Left hindlimb (tissue), 1 donor: ENCODE measurements at places on chromosomes 3 and 15.
A peak's percentile ranks its signal among the peaks of the same experiment; 100 is the strongest.

DNA sequence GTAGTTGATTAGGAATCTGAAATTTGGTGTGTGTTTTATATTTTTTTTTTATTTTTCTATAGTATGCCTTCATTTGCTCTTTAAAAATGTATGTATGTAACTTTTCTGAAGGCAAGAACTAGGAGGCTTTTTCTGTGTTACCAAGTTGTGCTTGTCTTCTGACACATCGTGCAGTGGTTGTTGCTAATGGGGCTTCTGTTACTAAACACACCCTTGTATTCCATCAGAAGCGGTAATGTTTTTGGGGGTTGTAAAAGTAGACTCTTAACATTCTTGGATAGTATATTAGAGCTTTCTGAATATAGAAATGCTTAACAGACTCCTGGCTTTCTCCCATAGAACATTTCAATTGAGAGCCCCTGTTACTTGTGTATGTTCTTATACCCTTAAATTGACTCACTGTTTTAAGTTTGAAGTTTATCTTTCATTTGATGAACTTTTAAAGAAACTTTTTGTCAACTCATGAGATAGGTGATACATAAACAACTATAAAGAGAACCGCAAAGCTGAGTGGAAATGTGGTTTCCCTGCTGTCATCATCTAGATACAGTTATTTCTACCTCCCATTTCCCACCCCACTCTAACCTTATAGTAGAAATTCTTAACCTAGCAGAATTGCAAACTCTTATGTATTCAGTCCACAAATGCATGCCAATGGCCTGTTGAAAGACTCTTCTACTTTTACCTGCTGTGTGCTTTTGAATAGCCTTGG is 2.5 kb downstream of the TIPARP start:
- no peak for DNase-seq

DNA sequence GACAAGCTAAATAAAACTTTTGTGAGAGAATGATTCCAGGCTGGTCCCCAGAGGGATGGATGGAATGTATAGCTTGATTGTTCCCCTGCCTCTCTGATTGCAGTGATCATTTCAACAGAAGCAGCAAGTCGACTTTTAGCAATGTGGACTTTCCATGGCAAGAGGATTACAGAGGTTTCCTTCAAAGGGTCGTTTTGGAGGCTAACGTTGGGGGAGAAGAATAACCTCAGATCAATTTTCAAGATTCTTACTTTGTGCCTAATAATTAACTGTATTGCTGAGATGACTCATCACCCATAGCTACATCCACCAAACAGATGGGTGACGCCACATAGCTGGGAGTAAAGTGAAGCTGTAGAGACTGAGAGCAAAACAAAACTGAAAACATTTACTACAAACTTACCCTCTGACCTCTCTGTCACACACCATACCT is 79.9 kb downstream of the GTPBP8 start:
- DNase-seq = peak; percentile 46

DNA sequence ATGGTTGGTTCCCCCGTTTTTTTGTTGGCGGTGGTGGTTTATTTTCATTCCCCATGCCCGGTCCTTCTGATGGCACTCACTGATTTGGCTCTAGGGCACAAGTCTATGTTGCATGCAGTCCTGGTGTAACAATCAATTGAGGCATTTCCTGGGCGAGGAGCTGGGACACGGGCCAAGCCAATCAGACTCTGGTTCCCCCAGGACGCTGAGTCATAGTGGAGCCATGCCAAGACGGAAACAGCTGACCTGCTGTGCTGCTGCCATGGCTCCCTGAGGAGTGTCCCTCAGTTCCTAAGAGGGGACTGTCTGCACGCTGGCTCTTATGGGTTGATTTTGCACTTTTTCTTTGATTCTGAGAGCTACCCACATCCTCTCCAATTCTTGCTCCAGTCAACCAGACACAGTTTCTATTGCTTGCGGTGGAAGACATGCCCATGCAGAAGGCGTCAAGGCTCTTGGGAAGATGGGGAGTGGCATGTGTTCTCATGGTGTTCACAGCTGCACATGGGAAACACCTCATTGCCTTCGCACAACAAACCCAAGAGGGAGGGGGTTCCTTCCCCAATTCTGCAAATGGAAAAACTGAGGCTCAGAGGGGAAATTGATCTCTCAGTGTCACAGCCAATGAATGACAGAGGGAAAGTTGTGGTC is 28.3 kb upstream of the ALDH1L1 start:
- no peak for DNase-seq

- DNase-seq = no peak
These were observed 34.4 kb upstream of the SLCO2A1 start for GRCh38 chr3:134064081-134064480.

GRCh38 chr3:109081746-109082510 is 36.0 kb downstream of the MORC1 start:
- DNase-seq = no peak

DNA sequence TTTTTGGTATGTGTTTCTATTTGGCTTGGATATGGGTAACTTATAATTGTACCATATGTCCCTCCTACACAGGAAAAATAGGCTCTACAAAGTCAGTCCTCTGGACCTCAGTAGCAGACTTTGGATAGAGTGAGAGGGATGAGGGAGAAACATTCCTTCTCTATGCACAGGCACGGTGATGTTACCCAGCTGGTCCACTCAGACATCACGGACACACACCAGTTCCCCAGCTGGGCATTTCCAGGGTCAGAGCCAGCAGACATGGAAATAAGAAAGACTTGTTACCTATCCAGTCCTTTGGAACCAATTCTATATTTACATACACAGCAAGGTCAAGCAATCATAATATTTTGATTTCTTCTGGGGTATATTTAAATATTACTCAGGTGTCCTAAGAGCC is 433.1 kb upstream of the KCNMB2 start:
- no peak for DNase-seq

DNA sequence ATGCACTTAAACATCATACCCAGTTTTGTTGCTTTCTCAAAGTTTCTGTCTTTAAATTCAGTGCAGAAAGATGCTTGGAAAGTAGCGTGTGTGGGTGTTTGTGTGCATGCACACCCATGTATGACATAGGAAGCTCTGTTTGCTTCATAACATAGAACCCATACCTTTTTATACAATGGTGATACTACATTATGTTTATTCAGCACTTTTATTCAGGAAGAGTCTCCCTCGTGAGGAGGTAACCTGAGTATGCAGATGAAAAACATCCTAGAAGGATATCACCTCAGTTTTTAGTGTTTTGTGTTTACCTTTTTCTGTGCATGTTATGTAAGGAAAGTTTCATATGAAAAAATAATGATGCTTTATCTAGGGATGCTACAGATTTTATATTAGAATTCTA is 111.2 kb downstream of the SST start:
- DNase-seq = no peak

GRCh38 chr3:5185093-5185673 is 2.3 kb upstream of the EDEM1 start:
- no peak for DNase-seq

GRCh38 chr3:32089476-32089875 is 16.9 kb upstream of the GPD1L start:
- no peak for DNase-seq

DNA sequence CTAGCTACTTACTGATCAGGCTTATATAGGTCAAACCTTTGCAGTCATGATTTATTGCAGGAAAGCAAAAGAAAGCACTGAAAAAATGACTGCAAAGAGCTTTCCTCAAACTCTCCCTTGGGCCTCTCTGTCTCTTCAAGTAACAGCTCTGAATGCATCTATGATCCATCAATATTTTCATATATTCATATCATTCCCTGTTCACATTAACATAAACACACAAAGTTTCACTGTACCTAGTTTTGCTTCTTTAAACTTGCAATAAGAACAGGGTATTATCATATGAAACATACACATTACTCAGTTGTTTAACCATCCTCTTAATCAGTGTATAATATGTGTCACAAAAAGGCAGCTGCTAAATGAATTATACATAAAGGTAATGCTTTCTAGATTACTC is 107.9 kb upstream of the ARL6 start:
- DNase-seq = no peak

DNA sequence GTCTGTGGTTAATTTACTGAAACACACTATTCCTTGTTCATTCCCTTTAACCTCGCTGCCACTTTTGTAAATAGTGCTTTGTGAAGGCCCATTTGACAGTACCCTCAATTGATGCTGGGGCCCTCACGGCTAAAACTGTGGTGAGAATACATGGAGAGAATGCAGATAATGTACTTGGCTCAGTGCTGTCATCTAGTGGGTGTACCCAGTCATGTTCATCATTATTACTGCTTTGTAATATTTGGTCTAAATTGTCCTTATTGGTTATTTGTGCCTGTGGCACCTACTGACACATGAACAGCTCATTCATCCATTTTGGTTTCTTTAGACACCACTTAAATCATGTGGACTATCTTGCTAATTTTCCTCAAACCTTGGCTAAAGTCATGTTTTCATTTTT is 543.6 kb downstream of the EDEM1 start:
- no peak for DNase-seq

DNA sequence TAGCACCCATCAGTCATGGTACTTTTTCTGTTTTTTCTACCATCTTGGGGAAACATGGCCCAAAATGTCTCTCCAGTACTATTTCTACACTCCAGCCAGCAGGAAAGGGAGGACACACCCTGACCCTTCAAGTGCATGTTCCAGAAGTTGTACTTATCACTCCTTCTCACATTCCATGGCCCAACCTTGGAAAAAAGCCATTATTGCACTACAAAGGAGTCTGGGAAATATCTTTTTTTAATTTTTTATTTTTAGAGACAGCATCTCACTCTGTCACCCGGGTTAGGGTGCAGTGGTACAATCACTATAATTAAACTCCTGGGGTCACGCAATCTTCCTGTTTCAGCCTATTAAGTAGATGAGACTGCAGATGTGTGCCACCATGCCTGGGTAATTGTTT is 100.0 kb upstream of the PPP2R3A start:
- DNase-seq = no peak
